Urinary bladder (tissue), 4 donors: ENCODE measurements at places on chromosomes 3 and 15. TPM values are rescaled to one million over a fixed set of nuclear protein-coding genes. Genes with fewer than 3 reads are reported as not detected.

The CCR8 gene
- polyA plus RNA-seq = not detected

The IL12A gene
- 0.14 TPM for polyA plus RNA-seq

The XCR1 gene
- 0.77 TPM for polyA plus RNA-seq

The ZNF106 gene
- polyA plus RNA-seq = 24.8 TPM

The CHL1 gene
- 10.7 TPM for polyA plus RNA-seq

The GP5 gene
- 0.10 TPM for polyA plus RNA-seq

The FBXW12 gene
- polyA plus RNA-seq = not detected

The MNS1 gene
- 2.0 TPM for polyA plus RNA-seq

The PTH1R gene
- polyA plus RNA-seq = 26.4 TPM

The DZIP3 gene
- 8.2 TPM for polyA plus RNA-seq

The ABI3BP gene
- polyA plus RNA-seq = 126 TPM

The NEK10 gene
- 2.0 TPM for polyA plus RNA-seq

The FEM1B gene
- polyA plus RNA-seq = 32.4 TPM

The SCN5A gene
- polyA plus RNA-seq = 1.1 TPM

The CTXN2 gene
- polyA plus RNA-seq = 0.06 TPM

The NR1I2 gene
- polyA plus RNA-seq = 0.11 TPM

The GRIP2 gene
- polyA plus RNA-seq = 0.91 TPM

The SOX14 gene
- not detected for polyA plus RNA-seq

The GPR149 gene
- not detected for polyA plus RNA-seq

DNA sequence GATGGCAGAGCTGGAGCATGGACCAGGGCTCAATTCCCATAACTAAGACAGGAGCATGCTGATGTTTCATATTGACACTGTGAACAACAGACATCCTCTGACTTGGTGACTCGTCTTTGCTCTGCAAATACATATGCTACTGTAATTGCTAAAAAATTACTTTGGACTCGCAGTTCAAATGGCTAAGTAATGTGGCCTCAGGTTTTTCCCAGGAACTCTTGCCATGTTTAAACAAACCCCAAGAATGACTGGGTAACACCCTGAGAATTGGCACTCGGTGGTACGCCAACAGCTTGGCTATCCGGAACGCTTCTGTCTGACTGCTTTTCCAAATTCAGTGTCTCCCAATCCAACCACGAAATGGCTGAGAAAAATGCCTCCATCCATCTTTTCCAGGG lies 456.7 kb upstream of the THBS1 start:
- no peak for DNase-seq

- no peak for DNase-seq
Observed at GRCh38 chr3:169112153-169112892, 551.2 kb downstream of the MECOM start.

DNA sequence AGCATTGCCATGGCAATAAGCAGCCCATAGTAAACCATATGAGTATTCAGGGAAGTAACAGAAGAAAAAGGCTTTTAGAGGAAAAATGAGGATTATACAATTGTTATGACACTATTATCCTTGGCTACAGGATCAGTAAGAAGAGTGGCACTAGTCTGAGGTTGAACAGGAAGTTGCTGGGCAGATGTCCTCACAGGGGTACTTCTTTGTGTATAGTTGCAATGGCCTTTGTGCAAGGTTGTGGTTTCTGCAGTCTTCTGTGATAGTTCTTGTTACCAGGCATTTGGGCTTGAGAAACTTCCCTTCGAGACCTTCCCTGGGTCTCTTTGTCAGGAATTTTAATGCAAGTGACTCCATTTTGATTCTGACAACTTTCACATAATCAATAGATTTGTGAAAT lies 100.6 kb upstream of the ATP11B start:
- DNase-seq = no peak

GRCh38 chr3:186882150-186882524 lies 39.6 kb downstream of the ADIPOQ start:
- no peak for DNase-seq

DNA sequence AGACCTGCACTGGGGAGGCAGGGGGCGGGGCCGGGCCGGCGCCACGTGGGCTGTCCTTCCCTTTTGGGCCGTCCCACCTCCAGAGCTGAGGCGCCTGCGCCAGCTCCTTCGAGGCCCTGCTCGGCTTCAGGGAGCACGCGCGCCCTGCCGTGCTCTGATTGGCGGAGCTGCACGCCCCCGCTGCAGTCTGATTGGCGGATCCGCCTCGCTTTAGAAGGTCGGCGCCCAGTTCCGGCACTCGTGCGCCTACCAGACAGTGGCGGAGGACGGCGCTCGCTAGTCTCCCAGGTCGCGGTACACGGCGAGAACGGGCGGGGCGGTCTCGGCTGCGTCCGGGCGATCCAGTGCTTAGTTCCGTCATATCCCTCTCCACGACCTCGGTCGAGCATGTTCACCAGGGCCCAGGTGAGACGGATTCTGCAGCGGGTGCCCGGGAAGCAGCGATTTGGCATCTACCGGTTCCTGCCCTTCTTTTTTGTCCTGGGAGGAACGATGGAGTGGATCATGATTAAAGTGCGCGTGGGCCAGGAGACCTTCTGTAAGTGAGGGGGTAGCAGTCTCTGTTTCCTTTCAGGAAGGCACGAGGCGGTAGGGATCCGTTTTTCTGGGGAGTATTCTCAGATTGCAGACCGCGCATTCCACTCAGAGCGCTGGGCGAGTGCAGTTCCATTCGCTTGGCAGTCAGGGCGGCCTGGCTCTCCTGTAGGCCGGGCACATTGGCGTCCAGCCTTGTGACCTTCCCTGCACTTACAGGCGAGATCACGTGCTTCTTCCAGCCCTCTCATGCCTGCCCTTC lies at the start of gene UQCC5:
TSS of gene UQCC5 (plus strand) at position 237 of the 796 bp plus-strand sequence. CDS start at position 388, 151 bp downstream.
- peak; percentile 92 for DNase-seq

GRCh38 chr15:93479715-93480114 lies 390.7 kb upstream of the RGMA start:
- DNase-seq = no peak

DNA sequence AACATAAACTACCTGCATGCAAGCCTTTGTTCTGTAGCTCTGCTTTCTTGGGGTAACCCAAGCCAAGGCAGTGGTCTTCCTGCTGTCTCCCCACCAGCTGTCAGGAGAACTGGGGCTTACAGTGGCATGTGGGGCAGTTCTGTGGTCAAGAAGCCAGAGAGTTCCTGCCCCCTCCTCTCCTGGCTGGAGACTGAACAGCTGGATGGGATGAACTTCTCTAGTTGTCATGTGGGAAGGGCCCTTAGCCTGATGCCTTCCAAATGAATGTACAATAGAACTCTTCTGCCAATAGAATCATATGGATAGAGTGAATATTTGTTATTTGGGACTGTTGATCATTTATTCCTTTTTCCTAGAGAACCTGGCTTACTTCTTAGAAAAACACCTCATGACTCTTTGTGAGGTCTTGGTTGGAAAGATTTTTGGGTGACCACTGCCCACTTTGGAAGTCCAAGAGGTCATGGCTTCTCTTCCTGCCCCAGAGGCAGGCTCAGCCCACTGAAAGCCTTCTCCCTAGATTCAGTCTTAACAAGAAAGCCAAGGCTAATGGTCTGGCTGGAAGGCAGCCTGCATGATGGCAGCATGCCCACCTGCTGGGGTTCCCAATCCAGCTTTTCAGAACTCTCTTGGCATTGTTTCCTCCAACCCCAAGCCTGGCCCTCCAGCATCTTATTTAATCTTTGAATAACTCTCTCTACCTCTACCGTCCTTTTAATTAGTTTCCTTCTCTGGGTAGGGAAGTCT lies 462.9 kb upstream of the PROK2 start:
- no peak for DNase-seq

- peak; percentile 33 for DNase-seq
Observed at GRCh38 chr15:73052653-73053397, 562 bp downstream of the NEO1 start.

GRCh38 chr3:128071771-128072453 lies 19.7 kb downstream of the SEC61A1 start:
- DNase-seq = no peak

- no peak for DNase-seq
Observed at GRCh38 chr15:37100966-37101215, 542 bp upstream of the MEIS2 start.

DNA sequence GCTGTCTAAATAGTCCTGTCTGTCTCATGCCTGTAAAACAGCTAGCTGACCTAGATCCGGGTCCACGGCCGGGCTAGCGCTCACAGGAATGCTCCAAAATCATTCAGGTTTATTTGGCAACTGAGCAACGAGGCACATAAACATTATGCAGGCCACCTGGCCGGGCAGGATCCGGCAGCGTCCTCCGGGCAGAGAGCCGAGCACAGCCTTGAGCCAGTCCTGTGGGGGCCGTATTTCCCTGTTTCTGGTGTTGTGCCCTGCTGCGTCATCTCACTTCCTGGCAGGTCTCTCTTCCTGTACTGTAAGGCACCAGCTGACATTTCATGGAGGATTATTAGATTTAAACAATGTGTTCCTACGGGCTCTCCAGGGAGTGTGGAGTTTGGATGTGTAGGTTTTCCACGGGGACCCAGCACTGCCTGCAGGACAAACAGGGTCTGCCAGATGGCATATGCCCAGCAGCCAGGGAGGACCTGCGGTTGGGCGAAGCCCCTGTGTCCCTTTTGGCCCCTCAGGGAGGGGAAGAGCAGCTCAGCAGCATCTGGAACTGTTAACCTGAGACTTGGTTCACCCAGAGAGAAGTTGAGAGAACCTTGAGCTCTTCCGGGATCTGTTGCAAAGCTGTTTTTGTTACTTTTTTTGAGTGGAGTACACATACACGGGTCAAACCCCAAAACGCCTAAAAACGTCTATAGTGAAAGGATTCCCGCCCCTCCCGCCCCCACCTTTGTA lies 16.6 kb upstream of the LRRK1 start:
- peak; percentile 87 for DNase-seq

GRCh38 chr3:143806038-143806437 lies 42.2 kb downstream of the SLC9A9 start:
- no peak for DNase-seq

DNA sequence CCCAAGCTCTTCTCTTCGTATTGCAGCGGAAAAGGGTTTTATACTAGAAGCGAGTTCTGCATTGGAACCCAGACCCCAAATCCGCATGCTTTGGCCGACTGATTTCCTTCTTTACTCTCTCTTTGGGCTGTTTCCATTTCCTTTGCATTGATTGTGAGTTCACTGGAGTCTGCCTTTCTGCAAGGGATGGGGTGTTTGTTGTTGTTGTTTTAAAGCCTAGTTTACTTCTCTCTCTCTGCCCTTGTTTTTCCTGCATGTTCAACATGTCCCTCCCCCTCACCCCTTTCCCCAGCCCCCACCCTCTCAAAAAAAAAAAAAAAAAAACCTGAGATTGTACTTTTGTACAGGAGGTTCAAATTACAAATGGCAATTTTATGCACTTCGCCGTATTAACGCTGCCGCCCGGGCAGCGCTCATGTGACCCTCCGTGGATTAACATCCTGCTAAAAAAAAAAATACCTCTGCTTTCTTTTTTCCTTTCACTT lies 2.2 kb downstream of the NR2F2 start:
- DNase-seq = no peak

- DNase-seq = no peak
Observed at GRCh38 chr15:42735382-42736165, 1.4 kb downstream of the CDAN1 start.

DNA sequence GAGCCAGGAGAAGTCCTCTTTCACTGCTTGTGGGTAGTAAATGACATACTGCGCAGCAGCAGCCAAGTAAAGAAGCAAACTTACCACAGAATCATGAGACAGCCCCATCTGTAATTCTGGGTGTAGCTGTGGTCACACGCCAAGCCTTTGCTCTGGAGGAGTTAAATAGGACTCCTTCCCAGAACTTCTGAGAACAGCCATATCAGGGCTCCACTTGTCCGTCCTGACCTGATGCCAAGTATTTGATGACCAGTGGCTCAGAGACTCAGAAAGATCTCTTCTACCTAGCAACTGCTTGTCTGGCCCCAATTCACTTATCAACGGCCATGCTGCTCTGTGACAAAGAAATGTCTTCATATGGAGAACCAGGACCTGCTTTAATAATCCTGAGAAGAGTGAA lies 20.6 kb upstream of the GOLIM4 start:
- DNase-seq = no peak

GRCh38 chr3:192897005-192897404 lies 20.7 kb downstream of the MB21D2 start:
- DNase-seq = no peak

DNA sequence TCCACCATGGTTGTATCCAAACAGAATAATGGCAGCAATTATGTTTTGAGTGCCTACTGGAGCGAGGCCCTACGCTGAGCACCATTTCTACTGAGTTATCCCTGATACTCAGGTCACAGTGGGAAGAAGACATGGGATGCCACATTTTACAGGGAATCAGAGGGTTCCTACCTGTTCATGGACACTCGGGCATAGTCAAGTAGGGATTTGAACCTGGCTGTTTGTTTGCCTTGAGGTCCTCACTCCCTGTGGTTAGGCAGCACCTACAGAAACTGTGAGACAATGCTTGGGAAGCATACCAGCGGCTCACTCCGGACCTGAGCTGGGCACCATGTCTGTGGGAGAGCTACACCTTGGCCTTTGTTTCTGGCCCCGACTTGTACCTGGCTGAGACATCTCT lies 390.4 kb downstream of the LRTM1 start:
- DNase-seq = no peak

- DNase-seq = peak; percentile 2
Observed at GRCh38 chr3:112561484-112561733, 353 bp downstream of the ATG3 start.

- DNase-seq = no peak
Observed at GRCh38 chr3:107328069-107328468, 49.2 kb upstream of the CCDC54 start.

- no peak for DNase-seq
Observed at GRCh38 chr3:14718539-14718938, 43.6 kb downstream of the C3orf20 start.

DNA sequence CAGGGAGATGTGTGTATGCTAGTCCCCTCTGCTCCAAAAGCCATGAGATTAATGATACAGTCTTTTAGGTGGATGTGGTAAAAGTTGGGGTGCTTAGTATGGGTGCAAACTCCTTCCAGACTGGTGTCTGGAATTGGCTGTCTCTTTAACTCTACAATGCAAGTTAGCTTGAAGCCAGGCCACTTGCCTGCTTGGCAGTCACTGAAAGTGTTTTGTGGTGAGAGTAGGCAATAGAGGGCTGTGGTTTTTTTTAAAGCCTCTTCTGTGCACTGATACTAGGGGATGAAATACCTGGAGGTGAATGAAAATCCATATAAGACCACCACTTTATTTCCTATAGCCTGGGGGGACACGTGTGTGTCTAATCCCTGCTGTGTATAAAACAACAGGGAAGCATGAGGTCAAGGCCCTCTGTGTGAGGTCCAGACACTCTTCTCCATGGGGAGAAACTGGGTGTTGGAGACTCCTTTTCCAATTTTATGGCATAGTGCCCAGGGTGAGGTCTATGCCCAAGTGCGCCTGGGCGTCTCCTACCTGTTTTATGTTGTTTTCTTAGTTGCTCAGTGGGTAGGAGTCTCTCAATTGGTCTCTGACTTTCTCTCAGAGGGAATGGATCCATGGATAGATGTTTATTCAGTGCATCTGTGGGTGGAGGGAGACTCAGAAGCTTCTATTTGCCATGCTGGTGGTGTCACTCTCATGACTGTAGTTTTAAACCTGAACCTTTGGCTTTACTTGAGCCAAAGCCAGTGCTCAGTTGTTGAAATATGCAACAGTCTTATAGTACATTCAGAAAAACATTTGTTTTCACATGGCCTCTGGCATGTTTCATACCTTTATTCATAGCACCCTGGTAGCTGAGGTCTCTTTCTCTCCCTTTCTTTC lies 327.8 kb upstream of the ATP11B start:
- no peak for DNase-seq
